ENCODE measurements at places on chromosomes 7 and 10.

- DNase-seq: no peak
Measured at GRCh38 chr7:33444511-33444910, 315.1 kb downstream of the BBS9 start.

- no peak for DNase-seq
Measured at GRCh38 chr7:73827567-73828106, 3.2 kb upstream of the CLDN4 start.

- no peak for DNase-seq
Measured at GRCh38 chr10:75226095-75226494, 9.7 kb downstream of the COMTD1 start.

- peak; percentile 11 for DNase-seq
Measured at GRCh38 chr10:109773288-109774120, 149.8 kb downstream of the XPNPEP1 start.

- peak; percentile 90 for DNase-seq
Measured at GRCh38 chr7:99918959-99919813, at the start of gene TRIM4. Gene TRIM4 (minus strand): TSS chr7:99919530. CDS start chr7:99919401, 129 bp downstream.
